AG09319 (cell line): ENCODE measurements at places on chromosomes 7 and 10.

DNA sequence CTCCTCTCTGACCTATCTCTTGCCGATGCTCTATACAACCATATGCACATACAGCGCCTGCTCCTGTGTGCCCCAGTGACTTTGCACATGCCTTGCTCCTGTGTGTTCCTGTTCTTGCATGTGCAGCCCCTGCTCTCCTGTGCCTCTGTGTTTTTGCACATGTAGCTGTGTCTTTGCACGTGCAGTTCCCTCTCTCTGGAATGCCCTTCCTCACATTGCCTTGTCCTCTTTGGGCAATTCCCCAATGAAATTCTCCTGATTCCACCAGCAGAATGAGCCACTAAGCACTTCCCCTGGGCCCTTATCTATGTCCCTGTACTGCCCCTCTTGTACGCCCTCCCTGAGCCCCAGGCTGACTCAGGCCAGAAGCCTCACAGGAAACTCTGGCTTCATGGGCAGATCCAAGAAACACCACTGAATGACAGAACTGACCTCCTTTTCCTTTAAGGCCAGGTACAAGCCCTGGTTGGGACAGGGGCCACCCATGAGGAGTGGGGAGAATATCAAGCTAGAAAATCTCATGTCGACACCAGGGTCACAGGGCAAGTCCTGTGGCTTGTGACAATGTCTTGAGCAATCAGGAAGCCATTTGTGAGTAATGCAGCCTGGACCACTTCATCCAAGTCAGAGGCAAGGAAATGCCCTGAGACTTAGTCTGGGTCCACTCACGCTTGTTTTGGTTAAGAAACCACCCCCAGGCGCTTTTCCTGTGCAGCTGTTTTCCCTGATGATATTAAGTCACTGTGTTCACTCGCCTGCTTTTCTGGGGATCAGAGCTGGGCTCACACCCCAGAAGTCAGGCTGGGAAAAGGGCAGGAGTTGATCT is 1.9 kb upstream of the ARHGAP22 start:
- peak; percentile 85 for DNase-seq

DNA sequence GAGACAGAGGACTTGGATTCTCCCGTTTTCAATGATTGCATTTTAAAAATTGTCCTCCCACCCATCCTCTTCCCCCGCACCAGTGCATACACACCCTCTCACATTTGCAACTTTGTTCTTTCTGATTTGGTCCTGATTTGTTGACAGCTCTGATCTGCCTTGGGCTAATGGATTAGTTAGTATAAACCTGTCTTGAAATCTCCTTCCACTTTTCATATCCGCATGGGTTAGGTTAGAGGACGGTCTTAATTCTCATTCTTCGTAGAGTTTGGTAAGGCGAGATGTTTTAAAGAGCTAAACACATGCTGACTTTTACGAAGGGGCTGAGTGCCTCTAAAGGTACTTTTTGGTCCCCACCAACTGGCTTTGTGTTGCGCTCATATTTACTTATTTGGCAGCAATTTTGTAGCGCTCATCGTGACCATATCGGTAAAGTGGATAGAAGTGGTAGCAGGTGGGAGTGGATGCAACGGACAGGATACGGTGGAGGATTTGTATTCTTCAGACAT is 1.1 kb downstream of the AHR start:
- no peak for DNase-seq

DNA sequence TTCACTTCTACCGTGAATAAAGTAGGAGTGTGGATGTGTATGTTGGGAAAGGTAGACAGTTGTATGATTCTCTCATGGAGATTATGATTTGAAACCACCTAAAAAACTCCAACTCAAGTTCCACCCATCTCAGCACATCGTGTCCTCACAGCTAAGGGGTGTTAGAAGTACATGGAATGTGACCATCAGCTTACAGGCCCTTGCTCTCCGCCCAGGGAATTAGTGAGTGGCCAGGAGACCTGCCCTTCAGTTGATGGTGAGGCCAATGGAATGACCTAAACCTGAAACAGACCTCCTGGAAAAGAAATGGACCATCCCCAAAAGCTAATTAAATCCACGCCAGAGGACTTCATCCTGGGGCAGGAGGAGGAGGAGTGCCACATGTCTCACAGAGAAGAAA is 2.1 kb upstream of the WNT2 start:
- no peak for DNase-seq

- DNase-seq, result no peak
Observed at GRCh38 chr7:143015926-143016490, 10.9 kb downstream of the OR9A2 start.

- peak; percentile 52 for DNase-seq
Observed at GRCh38 chr10:944034-944831, 12.7 kb upstream of the LARP4B start.

DNA sequence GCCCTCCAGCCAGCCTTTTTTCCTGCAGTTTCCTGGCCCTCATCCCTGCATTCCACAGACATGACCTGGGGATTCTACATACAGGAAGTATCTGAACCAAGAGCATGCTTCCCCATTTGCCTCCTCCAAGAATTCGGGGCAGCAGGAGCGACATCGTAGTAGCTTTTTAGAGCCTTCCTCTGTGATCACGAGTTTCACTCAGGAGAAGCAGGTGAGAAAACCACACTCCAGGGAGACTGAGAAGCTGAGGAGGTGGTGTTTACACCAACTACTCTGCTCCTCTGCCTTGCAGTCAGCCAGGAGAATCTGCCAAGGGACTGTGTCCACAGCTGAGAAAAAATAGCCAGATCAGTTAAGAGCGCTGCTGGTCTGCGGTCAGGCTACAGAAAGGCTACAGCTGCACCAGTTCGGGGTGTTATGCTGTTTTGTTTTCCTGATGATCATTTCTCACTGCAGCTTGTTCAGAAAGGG is 54.1 kb downstream of the HSPA12A start:
- DNase-seq, result no peak

DNA sequence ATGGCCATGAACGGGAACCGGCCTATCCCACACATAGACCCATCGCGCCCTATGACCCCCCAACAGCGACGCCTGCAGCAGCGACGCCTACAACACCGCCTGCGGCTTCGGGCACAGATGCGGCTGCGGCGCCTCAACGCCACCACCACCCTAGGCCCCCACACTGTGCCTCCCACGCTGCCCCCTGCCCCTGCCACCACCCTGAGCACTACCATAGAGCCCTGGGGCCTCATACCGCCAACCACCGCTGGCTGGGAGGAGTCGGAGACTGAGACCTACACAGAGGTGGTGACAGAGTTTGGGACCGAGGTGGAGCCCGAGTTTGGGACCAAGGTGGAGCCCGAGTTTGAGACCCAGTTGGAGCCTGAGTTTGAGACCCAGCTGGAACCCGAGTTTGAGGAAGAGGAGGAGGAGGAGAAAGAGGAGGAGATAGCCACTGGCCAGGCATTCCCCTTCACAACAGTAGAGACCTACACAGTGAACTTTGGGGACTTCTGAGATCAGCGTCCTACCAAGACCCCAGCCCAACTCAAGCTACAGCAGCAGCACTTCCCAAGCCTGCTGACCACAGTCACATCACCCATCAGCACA is 9.5 kb downstream of the POLD2 start:
- no peak for DNase-seq

DNA sequence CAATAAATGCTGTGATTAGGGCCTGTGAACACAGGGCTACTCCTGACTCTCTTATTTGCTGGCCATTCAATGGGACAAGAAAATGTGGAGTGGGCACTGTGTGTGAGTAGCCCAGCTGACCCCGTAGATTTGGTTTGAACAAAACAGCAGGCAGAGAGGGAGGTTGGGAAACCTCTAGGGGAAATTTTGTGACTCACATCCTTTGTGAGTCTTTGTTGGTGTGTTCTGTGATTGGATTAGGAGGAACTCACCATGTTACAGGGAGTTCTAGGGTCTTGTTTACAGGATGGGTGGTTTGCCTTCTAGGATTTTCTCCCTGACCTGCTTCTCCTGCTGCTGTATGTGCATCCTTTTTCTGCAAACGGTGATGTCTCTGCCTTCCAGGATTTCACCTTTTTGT is 128.3 kb upstream of the MKI67 start:
- DNase-seq, result no peak

DNA sequence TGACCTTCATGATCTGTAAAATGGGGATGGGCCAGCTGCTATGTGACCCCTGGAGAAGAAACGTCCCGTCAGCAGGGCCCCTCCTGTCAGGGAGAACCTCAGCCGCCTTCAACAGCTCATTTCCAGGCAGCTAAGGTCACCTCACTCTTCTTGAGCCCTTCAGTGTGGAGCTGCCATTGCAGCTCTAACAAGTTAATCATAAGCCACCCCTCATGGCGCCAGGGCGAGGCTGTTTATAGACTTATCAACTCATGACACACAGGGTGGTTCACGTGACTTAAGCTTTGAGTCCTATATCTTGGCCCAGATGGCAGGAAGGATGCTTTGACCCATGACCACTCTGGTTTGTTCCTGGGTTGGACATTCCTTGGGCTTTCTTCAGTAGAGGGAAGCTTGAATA is 315.1 kb downstream of the TNS3 start:
- no peak for DNase-seq

DNA sequence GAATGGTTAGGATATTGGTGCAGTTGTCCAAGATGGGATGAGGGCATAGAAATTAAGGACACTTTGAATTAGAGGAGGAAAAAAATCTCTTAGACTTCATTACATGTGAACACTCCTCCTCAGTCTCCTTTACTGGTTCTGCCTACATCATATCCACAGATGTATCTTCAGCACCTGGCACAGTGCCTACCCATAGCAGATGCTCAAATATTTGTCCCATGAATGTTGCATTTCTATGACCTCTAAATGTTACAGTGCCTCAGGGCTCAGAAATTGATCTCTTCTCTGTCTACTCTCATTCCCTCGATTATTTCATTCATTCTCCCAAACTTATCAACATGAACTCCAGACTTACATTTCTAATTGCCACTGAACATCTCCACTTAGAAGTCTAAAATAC is 17.1 kb downstream of the CNNM1 start:
- DNase-seq, result peak; percentile 60

- no peak for DNase-seq
Observed at GRCh38 chr10:74058658-74059057, 60.7 kb downstream of the VCL start.

GRCh38 chr7:51243631-51244030 is 73.0 kb downstream of the COBL start:
- DNase-seq, result no peak

DNA sequence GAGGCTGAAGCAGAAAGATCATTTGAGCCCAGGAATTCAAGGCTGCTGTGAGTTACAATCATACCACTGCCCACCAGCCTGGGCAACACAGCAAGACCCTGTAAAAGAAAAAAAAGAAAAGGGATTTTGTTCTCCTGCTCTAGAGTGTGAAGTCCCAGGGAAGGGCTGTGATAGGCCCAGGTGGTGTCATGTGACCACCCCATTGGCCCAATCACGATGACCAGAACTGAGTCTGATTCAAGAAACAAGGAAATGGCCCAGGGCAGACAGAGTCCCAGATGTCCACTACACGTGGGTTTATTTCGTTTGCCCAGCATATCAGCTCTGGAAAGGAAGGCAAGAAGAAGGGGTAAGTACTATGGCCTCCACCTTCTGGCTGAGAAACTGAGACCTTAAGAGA is 81.3 kb upstream of the CUX1 start:
- DNase-seq, result no peak

- DNase-seq, result no peak
Observed at GRCh38 chr10:123759501-123760031, 93.4 kb downstream of the GPR26 start.

DNA sequence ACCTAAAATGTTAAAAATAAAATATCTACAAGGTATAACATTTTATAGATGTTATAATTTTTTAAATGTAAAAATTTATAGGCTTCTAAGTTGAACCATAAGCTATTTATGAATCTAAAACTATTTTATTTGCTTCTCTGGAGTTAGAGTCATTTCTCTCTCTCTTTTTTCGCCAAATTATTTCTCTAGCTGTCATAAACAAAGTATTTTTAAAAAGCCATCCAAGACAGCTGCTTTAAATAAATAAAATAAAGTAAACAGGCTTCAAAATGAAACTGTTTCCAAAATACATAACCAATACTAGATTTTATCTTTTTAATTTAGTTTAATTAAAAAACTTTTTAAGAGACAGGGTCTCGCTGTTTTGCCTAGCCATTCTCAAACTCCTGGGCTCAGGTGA is 12.4 kb upstream of the IL15RA start:
- DNase-seq, result no peak

DNA sequence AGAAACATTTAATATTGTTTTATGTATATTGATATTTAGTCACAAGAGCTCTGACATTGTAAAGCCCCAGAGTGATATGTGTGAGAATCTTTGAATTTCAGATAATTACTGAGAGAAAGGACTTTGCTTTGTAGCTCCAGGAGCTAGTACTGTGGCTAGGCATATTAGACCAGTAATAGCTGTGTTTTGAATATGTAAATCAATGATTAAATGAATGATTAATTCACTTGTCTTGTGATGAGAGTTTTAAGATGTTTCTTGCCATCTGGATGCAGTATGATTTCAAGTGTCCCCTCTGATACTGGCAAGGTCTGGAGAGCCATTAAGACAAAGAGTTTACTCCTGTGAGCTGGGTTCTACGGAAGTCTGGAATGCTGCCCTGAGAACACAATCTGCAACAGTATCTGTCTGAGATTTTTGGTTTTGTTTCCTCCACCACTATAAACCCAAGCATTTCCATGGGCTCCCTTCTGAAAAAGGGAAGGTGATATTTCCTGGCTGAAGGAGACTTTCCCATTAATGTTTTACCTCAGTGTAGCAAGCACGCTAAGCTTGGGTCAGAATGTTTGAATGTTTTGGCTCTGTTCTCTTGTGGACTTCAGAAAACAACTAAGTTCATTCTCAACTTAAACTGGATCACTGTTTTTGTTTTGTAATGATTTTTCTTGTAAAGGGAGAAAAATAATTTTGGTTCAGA is 61.3 kb upstream of the BICC1 start:
- DNase-seq, result no peak

DNA sequence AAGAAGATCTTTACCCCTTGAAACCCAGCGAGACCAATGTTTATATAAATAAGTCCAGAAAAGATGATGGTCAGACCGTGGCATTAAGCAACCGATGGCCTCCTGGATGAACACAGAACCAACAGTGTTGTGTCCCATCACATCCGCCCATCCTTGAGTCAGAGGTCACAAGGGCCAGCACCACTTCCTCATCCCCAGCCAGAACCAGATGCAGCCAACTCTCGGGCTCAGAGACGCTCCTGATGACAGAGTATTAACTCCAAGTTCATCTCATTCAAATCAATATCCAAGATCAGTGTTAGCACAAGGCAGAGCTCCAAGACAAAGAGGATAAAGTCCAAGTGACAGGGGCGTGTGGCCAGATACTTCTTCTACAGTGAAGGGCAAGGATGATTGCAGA is 63.5 kb downstream of the FAM53B start:
- DNase-seq, result no peak
